ENCODE measurements at places on chromosomes 3 and 15.

- no peak for DNase-seq
Measured at GRCh38 chr3:112873632-112874031, 27.0 kb upstream of the CD200R1L start.

DNA sequence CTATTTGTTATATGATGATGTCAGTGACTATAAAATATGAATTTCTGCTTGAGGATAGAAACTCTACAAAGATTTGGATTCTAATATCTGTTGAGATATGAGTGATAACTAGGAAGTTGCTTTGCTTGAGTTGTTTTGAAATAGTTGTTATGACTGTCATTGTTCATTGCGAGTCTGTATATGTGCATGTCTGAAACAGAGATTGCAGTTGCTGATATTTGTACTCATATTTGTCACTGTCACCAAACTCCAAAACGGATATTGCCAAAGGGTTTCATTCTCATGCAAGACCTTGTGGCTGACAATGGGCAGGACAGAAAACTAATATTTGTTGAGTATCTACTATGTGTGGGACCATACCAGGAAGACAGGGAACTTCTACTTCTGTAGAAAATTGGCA, 240.2 kb downstream of the CD47 start:
- no peak for DNase-seq

DNA sequence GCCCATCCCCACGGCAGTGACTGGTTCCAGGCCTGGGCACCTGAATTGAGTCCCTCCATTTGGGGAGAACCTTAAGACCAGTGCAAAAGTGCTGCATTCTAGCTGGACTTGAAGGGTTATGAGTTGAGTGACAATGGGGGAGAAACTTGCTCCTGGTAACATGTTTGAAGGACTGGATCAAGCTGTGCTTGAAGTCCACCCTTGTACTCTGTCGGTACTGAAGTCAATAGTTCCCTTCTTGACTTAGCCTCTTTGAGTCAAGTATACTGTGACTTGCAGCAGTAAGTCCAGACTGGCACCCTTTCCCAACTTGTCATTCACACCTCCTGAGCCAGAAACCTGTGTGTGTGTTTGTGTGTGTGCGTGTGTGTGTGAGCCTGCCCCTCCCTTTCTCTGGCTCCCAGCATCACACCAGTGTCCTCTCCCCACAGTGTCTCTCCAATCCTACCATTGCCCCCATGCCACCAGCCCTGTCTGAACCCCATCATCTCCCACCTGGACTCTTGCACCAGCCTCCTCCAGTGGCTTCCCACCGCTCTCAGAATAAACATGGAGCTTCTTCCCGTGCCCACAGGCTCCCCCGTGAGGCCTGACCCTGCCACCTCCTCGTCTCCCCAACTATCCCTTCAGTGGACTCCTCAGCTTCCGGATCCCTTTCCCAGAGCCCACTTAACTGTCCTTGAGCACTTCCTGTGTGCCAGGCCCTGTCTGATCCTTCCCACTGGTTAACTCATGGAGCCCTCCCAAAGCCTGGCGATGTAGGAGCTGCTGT, 10.2 kb upstream of the FBLN2 start:
- DNase-seq: no peak

GRCh38 chr15:36810656-36811449, 231.4 kb downstream of the CDIN1 start:
- DNase-seq: no peak

DNA sequence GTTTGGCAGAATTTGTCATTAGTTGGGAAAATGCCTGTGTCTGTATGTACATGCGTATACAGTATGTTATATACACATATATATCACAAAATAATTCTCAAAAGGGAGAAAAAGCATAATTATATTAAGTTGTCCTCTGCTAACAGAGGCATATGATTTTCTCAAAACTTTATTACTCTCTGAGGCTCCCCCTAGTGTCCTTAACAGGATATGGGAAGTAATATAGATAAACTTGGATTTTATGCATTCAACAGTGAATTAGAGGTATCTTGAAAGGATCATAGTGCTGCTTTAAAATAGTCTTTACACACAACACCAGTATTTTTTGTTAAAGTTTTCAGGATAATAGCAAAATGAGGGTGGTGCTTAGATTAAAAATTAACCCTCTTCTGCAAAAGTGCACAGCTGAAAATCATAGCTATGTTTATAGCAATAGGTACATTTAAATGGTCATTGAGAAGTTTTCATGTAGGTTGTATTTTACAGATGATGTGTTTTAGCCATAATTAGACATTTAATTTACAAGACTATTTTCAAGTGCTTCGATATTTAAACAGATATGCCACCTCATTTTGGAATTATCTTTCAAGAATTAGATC, 454.0 kb upstream of the ROBO2 start:
- DNase-seq: no peak

DNA sequence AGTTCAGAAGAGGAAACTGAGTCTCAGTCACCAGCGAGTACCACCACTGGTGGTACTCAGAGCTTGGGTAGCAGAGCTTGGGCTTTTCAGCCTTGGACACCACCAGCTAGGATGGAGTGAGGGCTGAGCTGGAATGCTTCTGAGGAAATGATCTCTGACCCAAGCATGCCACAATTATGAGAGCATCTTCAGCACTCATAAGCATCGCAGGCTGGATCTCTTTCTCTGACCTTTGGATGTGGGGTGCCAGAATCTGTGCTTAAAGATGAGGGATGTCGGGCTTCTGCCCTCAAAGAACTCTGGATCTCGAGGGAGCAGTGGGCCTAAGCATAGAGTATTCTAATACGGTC, 36.4 kb downstream of the ZNF710 start:
- no peak for DNase-seq

GRCh38 chr3:63364495-63364894, 86.4 kb downstream of the SYNPR start:
- no peak for DNase-seq

GRCh38 chr3:10495003-10495402, 10.4 kb downstream of the ATP2B2 start:
- no peak for DNase-seq

Data from nucleus accumbens (tissue), 56 donors.